ENCODE measurements at places on chromosomes 2 and 18.
A peak's percentile ranks its signal among the peaks of the same experiment; 100 is the strongest.

DNA sequence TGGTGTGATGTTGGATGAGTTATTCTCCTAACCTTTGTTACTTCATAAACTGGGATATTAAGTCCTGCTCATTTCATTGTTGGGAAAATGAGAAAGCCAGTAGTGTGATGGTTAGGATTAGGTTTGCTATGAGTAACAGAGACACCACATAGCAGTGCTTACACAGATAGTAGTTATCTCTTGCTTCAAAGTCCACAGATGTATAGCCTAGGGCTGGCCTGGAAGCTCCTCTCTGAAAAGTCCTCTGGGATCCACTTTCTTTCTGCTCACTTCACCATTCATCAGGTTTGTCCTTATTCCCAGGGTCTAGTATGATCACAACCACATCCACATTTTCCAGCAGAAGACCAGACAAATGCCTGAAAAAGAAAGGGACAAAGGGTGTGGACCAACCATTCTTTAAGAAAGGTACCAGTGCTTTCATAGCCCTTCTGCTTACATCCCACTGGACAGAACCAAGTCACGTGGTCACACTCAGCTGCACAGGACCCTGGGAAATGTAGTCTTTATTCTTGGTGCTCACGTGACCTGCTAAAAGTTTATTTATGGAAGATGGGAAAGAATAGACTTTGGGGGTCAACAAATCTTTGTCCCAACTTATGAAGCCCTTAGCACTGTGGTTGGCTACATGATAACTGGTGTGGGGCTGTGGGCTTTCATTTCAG, 108.9 kb downstream of the INSIG2 start:
- peak; percentile 24 for DNase-seq

GRCh38 chr2:237904831-237905599, 45.6 kb downstream of the RAMP1 start:
- DNase-seq, result no peak

- no peak for DNase-seq
Measured at GRCh38 chr2:150156415-150156814, 331.1 kb downstream of the RND3 start.

DNA sequence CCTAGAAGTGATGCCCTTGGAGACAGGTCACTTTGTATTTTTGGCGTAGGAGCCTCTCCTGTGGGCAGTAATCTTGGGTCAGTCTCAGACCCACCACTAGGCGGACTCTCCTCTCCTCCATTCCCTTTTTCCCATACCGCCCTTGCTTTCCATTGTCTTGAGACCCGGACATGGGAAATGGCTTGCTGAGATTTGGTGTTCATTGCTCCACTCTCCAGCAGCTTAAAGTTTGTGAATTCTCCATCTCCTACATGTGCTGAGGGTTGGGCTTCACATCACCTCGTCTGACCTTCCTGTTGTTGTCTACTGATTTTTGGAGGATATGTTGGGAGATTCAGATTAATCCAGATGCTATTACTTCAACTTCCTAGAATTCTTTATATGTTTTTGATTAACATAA, 159.2 kb upstream of the RAB12 start:
- no peak for DNase-seq

- DNase-seq, result no peak
Measured at GRCh38 chr2:200762127-200762526, 49.6 kb upstream of the BZW1 start.

GRCh38 chr2:104088745-104089144, 765.2 kb upstream of the POU3F3 start:
- DNase-seq, result no peak

GRCh38 chr2:162071001-162071400, 3.0 kb downstream of the DPP4 start:
- no peak for DNase-seq

GRCh38 chr18:46759890-46760289, 3.0 kb upstream of the ST8SIA5 start:
- DNase-seq, result peak; percentile 36

DNA sequence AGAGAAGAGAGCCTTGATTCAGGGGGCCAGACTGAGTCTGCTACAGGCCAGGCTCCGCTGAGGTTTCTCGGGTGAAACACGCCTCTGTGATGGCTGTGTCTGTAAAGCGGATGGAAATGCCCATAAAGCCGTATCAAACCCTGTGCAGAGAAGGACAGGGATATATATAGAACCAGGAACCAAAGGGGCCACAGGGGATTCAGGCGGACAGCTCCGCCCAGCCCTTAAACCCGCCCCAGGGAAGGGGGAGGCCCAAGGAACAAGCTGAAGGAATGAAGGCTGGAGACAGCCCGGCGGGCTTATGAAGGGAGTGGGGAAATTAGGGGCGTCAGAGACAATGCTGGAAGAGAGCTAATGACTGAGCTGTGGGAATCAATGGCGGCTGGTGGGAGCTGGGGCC, 42.1 kb downstream of the NHEJ1 start:
- no peak for DNase-seq

DNA sequence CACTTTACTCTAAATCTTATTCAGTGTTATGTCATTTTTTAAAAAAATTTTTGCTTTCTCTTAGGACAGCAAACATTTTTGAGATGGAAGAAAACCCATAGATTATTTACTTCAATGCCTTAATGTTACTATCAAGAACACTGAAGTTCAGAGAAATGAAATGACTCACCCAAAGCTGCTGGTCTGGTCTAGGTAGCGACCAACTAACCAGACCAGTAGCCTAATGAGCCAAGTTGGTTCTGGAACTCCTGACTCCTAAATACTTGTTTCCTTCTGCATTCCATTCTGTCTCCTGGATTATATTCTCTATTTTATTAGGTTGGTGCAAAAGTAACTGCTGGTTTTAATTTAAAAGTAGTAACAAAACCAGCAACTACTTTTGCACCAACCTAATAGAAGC, 35.4 kb downstream of the SLC8A1 start:
- no peak for DNase-seq

- no peak for DNase-seq
Measured at GRCh38 chr18:74539289-74539688, 5.0 kb downstream of the CNDP1 start.

GRCh38 chr2:101388232-101388631, 929 bp upstream of the CREG2 start:
- no peak for DNase-seq

DNA sequence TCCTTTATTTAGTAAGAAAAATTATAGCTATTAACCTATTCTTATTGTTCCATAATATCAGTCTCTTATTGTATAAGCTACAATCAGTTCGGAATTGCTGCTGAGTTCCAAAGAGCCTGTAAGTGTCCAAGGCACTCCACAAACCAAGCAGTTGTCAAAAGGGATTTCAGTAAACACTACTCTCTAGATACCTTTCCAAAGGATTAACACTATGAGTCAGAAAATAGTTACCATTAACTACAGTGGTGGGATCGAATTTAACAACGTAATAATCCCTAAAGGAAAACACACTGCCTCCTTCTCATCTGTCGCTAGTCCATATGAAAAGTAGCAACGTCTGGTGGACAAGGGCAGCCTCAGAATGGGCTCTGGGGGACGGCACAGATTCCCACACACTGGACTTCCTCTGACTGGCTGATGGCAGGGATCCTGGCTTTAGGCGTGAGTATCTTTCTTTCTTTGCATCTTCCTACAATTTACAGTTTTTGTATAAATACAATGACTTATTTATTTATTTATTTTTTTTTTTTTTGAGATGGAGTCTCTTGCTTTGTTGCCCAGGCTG, 8.8 kb downstream of the TGFBRAP1 start:
- DNase-seq, result no peak

DNA sequence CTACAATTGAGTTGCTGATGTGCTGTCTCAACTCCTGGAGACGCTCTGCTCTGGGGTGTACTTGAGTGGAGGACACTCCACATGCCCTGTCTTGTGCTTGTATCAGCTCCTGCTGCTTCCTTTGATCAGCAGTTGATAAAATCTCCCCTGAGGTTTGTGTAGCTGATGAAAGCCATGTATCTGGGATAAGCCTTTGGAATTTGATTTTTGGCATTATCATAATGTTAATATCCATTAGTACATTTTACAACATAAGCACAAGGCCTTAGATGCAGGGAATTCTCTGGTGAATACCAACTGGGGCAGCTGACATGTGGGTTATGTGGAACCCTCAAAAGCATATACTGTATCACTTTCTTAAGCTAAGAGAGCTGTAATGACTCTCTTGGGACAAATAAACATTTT, 222.7 kb upstream of the ITGA4 start:
- DNase-seq, result no peak

DNA sequence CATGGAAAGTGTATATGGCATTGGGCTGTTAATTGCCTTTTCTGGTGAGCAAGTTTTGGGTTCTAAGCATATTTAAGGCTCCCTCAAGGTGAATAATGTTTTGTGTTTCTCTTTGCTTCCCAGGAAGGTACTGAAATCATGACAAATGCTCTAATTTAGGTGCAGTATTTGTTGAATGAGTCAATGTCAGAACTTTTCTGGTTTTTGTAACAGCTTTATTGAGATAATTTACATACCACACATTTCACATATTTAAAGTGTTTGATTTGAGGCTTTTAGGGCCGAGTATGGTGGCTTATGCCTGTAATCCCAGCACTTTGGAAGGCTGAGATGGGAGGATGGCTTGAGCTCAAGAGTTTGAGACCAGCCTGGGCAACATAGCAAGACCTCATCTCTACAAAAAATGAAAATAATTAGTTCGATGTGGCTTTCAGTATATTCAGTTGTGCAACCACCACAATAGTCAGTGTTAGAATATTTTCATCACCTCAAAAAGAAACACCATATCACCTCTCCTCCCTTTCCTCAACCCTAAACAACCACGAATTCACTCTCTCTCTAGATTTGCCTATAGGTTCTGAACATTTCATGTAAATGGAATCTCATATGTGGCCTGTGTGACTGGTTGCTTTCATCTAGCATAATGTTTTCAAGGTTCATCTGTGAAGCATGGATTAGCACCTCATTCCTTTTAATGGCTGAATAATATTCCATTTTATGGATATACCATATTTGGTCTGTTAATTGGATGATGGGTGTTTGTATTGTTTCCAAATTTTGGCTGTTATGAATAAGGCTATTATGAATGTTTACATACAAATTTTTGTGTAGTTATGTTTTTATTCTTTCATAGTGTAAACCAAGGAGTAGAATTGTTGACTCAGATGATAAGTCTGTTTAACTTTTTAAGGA, 54.9 kb downstream of the MGAT5 start:
- DNase-seq, result no peak

GRCh38 chr2:147588191-147588590, 256.6 kb upstream of the ACVR2A start:
- no peak for DNase-seq

GRCh38 chr2:156903335-156903734, 354.2 kb upstream of the GALNT5 start:
- DNase-seq, result no peak

- DNase-seq, result no peak
Measured at GRCh38 chr2:121665504-121665903, 16.2 kb upstream of the CLASP1 start.

GRCh38 chr2:105406221-105406620, 7.4 kb upstream of the FHL2 start:
- no peak for DNase-seq

GRCh38 chr2:118386641-118387302, 298.5 kb downstream of the INSIG2 start:
- no peak for DNase-seq

DNA sequence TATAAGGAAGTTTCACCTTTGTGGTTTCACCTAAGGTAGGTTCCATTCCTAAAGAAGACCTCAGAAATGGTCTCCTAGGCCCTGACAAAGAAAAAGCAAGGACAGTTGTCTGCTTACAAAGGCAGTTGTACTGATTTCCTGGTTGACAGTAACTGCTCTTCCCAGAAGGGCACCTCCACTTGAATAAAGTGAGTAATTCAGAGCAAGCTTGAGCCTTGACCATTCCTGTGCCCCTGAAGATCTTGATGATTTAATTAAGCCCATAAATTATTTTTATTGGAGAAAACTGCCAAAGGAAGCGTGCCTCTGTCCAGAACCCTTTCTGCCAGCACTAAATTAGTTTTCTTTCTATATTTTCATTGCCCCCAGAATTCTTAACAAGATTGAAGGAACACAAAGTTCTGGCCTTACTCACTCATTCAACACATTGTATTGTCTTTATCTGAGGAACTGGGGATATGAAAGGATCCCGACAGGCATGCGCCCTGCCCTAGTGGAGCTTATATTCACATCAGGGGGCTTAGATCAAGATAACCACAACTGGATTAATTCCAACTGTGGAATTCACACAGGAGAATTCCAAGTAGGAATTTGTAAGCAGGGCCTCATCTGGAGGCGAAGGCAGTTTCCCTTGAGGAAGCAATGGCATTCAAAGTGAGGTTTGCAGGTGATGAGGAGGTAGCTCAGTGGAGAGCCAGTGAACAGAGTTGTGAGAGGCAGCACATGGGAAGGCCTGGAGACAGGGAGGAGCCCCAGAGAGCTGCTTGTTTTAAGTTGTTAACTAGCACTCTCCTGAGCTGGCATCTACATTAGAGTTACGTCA, 21.2 kb downstream of the PTRHD1 start:
- DNase-seq, result no peak

GRCh38 chr2:181454686-181455450, 2.3 kb upstream of the ITGA4 start:
- DNase-seq, result no peak

- no peak for DNase-seq
Measured at GRCh38 chr2:224517963-224518362, 67.2 kb downstream of the CUL3 start.

DNA sequence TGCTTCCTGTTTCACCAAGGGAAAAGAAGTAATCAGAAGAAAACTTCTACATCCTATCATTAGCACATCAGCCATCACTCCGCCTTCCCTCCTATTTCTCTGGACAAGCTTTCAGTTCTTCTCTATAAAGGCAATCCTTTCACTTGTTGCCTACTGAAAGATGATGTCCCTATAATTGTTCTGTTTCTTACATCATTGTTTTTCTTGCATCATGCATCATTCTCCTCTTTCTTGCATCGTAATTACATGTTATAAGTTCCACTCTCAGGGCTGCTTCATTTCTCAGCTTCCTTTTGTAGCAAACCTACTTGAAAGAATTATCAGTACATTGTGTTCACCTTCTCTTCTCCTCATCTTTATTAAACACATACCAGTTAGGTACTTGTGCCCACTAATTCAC, 7.2 kb downstream of the SLC30A6 start:
- DNase-seq, result no peak

GRCh38 chr2:77104554-77104953, 417.6 kb downstream of the LRRTM4 start:
- no peak for DNase-seq

DNA sequence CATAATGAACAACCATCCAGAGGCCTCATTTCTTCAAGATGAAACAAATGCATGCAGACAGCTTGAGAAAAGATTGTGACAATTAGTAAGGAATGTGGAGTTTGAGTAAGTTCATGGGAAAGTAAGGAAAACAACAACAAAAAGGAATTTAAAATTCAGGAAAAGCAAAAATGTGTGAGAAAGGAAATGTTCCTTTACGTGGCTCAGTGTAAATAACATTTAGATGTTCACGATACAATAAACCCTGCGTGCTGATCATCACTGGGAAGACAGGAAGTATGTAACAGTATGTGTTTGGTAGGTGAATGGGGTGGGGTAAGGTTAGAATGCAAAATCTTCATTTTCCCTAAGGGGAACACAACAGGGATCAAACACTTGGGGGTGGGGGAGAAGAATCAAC, 72.7 kb downstream of the TRIP12 start:
- no peak for DNase-seq

All from NCI-H774 (cell line).